ENCODE measurements at places on chromosomes 6 and 20.

DNA sequence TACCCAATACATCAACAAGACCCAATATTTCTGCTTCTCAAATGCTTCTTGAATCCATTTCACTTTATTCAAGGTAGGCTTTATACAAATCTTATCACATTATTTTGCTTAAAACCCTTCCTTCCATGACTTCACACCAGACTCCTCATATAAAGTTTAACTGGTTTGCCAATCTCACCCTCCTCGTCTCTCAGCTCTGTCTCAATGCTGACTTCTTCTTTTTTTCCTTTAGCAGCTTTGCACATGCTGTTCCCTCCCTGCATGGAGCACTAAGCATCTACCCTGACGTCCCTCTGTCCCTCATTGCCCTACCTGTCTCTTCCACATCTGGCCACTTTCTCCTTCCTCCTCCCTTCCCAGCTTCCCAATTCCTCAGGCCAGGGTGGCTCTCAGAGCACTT lies 31.4 kb downstream of the KCNK17 start:
- no peak for DNase-seq

- DNase-seq, result no peak
Observed at GRCh38 chr6:116772450-116772849, 6.9 kb upstream of the FAM162B start.

DNA sequence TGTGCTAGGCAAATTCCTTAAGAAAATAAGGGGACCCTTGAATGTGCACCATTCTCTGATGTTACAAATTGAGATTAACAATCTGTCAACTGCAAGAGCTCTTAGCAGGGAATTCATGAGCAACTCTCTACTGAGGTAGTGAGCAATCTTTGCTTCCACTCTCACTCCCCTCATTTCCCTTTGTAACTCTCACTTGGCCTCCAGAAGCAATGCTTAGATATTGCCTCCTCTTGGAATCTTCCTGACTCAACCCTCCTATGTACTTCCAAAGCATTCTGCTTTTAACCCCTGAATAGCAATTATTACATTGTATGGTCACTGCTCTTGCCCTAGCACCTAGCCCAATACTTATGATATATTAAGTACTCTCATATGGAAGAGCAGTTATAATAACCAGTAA lies 16.5 kb downstream of the XPO5 start:
- DNase-seq, result no peak

GRCh38 chr20:17287503-17287902 lies 60.7 kb downstream of the PCSK2 start:
- no peak for DNase-seq

DNA sequence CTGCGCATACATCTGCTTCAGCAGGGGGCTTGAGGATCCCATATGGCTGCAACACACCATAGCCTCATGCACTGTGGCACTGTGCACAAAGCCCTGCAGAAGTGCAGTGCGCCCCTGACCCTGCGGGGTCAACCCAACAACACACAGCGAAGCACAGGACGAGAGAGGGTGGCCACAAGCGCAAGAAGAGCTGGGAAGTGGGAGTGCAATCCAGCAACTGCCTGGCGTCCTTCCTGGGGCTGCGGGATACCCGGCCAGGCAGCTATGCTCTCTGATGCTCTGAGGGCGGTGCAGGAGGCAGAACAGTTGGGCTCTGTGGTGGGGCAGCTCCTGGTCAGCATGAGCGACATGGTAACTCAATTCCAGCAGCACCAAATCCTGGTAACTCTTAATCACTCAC lies 5.6 kb upstream of the ACSS1 start:
- no peak for DNase-seq

GRCh38 chr20:44537993-44538392 lies 16.1 kb upstream of the SERINC3 start:
- DNase-seq, result no peak

DNA sequence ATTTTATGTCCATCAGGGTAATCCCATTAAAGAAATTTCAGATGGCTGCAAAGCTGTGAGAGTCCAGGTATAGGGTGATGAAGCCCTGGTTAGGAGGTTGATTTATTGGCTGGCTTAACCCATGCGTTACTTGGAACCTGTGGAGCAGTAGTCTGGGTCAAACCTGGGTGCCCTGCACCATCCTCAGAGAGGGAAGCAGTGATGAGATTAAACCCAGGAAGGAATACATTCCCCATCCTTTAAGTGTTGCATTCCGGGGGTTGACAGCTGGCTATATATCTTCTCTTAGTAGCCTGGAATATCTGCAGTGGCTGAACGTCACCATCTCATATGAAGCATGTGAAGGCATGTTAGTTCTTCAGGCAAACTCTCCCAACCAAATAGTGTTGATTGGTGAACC lies 44.9 kb upstream of the JAG1 start:
- DNase-seq, result no peak
